ENCODE measurements at places on chromosomes 12 and 14.

GRCh38 chr12:25323581-25323982, 72.9 kb upstream of the KRAS start:
- DNase-seq = no peak

- no peak for DNase-seq
These were observed 66.1 kb downstream of the KTN1 start for GRCh38 chr14:55645845-55646832.

DNA sequence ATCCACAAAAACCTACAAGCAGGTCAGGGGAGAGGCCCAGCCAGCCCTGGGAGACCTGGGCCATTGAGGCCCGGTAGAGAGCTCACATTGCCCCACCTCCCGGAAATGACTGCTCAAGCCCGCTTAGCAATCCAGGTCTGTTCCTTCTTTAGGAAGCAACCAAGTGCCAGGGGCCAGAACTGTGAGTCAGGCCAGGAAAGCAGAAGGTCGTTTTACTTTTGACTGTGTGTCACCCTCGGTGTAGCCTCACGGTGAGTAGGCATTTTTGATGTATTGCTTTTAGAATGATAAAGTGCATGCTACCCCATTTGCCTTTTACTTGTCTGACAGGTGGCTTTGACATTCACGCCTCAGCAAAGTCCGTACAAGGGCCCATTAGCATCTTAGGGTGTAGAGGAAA, 25.4 kb upstream of the PWP1 start:
- peak; percentile 16 for DNase-seq

GRCh38 chr14:74286736-74287135, 16.0 kb downstream of the ABCD4 start:
- no peak for DNase-seq

- DNase-seq = peak; percentile 47
These were observed 39.4 kb downstream of the MVK start for GRCh38 chr12:109612975-109613502.

DNA sequence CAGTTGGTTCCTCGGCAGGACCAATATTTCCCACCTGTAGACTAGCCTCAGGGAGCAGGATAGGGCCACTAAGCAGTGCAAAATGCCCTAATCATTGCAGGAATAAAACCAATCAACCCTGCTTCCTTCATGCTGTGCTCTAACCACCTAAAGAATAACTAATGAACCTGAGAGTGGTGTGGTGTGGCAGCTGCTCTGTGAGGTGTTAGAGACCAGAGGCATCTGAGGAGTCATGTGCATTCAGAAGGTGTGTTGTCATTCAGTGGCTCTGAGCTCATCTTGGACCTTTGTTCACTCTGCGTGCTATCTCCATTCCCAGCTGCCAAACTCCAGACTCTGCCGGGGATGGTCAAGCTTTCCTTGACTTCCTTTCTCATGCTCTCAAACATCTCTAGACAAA, 136.7 kb upstream of the EGLN3 start:
- DNase-seq = no peak

DNA sequence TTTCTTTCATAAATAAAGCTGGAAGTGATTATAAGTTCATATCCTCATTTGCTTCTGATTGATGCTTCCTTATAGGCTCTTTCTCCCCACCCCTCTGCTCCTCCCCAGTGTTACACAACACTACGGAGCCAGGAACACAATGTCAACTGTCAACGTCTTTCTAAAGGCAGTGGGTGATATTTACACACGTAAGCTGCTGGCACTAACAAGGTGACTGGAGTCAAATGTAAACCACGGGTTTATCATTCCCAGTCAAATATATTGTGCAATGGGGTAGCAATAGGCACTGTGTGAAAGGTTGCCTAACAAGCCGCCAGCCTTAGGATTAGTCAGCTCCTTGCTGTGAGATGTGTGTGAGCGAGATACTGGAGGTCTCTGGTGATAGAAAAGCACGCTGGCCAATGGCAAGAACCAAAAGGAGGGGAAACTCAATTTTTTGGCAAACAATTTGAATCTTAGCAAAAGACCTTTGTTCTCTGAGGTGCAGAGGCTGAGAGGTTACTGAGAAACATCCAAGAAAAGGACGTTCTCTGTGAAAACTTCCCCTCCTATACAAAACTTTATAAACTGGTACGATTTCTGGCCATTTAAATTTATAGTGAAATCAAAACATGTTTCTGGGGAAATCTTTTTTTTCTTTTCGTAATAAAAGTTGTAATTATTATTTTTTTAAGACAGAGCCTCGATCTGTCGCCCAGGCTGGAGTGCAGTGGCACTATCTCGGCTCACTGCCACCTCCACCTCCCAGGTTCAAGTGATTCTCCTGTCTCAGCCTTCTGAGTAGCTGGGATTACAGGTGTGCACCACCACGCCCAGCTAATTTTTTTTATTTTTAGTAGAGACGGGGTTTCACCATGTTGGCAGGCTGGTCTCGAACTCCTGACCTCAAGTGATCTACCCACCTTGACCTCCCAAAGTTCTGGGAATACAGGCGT, 22.3 kb upstream of the HECTD1 start:
- DNase-seq = peak; percentile 95

GRCh38 chr12:122422730-122423257, 325 bp upstream of the CLIP1 start:
- peak; percentile 66 for DNase-seq

DNA sequence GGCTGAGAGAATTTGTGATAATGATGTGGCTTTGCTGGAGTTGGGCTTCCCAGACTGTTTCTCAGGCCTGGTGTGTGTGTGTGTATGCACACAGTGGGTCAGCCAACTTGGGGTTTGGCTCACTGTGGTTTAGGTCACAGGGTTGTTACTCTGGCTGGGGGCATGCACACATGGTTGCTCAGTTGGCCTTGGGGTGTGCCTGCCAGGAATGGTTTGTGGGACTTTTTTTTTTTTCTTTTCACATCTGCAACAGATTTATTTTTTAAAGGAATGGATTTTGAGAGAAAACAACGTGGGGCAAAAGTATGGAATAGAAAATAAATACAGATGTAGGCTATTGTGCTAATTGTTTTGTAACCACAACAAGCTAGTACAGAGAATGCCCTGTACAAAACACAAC, 25.0 kb upstream of the GTF2A1 start:
- DNase-seq = no peak

DNA sequence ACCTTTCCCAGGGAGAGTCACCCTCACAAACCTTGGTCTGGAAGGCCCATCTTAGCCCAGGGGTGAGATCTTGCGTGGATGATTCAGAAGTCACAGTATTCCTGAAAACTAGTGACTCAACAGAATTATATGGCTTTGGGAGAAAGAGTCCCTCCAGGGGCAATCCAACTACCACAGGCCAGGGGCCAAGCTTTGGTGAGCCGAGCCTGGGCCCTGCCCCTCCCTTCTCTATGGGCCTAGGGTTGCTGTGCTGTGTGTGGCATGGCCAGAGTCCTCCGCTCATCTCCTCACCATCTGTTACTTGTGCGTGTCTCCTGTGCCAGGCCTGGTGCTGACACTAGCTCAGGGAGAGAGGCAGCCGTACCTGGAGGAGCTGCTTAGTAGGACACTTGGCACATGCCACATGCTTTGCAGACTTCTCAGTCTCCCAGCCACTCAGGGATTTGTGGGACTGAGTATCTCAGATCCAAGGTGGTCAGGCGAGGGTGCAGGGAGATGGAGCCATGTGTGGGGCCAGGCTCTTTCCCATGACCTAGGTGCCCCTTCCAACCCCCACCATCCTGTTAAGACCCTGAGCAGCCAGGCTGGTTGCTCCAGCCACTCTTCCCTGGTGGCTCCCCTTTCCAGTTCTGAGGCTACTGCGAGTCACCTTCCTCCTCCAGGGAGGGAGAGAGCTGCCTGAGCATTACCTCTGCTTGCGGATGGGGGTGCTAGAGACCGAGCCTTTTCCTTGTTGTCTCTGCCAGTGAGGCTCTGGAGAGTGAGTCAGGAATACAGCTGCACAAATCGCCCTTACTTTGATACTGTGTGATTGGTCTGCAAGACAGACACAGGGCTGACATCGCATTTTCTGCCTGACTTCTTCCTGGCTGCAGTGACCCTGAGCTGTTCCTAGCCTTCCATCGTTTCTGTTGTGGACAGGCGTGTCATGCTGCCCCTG, 94.1 kb downstream of the SLC25A47 start:
- no peak for DNase-seq

GRCh38 chr12:52132754-52133161, 53.3 kb downstream of the SMIM41 start:
- DNase-seq = no peak

DNA sequence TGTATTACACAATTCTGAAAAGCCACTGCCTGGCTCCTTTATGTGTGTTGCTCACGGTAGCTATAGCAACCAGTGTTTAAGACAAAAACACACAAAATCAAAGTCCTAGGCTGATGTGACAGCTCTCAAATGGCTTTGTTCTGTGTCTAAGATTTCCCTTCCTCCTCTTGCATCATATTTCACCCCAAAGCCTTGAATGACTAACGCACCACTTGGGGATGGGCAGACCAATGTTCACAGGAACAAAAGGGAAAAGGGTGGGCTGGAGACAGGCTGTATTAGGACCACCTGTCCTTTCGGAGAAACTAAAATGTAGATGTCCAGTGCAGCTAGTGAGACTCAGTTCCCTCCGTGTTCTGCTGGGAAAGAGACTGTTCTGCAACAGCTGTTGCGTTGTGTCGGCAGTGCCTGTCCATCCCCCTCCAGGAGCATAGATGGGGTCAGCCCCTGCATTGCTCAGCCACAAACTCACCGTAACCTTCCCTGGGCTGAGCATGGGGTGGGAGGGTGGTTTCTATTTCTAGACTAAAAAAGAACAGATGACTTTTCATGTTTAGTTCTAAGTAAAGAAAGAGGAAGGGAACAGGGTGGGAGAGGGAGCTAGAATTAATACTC, 26.8 kb upstream of the DAAM1 start:
- DNase-seq = peak; percentile 23

DNA sequence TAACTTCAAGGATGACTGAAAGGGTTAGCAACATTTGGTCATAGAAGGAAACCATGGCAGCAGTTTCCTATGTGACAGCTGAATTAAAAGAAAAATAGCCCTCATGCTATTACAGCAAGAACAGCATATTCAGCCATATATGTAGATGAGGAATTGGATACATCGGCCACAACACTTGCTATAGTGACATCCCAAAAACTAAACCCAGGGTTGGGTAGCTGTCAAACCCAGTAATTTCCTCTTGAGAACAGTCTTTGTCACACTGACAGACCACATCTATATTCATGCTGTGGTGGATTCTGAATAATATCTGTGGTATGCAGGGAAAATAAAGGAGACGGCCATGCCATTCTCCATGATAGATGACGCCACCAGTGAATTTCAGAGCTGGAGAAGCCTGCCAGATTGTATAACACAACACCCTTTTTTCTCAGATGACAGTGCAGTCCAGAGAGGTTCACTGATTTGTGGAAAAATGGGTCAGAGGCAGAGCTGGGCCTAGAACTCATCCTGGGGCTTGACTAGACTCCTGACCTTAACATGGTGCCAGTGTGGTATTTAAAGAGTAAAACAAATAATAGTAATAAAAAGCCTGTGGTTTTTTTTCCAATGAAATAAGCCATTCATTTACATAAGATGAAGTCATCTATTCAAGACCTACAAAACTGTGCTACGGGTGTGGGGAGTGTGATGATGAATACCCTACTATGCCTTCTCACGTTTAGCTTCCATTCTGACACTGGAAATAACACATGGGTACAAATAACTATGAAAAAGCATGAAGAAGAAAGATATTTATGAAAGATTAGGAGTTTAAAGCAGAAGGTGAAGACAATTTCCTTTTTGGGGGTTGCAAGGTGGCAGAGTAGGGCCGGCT, 32.3 kb downstream of the EFCAB11 start:
- DNase-seq = no peak

DNA sequence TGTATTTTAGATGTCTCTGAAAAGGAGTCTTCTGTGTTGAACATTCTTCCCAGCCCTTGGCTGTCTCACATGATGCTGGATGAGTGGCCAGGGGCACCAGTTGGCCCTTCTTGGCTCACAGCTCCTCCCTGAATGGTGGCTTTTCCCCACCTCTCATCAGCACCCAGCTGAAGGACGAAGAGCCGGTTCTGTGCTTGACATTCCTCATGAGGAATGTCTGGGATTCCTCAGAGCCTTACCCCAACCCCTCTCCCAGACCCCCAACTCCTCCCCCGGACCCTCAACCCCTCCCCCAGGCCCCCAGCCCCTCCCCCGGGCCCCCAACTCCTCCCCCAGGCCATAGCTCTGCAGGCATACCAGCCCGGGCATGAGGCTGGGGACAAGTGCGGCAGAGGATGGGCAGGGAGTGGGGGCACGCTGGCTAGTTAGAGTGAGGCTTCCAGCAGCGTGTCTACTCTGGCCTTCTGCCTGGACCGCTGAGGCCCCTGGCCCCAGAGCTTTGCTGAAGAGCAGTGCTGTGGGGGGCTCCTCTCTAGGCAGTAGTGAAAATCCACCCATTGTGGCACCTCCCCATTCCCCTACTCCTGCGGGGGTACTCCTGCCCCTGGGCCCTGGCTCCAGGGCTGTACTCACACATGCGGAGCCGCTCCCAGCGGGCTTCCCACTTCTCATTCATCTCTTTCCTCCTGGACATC, 64.3 kb downstream of the PLEKHG3 start:
- DNase-seq = no peak

DNA sequence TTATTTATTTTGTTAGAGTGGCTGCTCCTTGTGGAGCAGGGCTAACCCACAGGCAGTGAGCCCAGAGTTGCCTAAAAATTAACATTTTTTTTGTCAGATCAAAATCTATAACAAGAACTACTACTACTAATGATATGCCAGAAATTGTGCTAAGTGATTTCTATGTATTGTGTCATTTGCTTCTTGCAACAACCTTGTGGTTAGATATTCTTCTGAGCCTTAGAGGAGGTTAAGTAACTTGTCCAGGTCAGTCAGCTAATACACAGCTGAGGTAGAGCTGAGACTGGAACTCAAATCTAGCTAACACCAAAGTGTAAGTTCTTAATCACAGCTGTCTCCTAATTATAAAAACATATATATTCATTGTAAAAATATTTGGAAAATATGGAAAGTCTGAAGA, 29.8 kb downstream of the CFL2 start:
- peak; percentile 67 for DNase-seq

DNA sequence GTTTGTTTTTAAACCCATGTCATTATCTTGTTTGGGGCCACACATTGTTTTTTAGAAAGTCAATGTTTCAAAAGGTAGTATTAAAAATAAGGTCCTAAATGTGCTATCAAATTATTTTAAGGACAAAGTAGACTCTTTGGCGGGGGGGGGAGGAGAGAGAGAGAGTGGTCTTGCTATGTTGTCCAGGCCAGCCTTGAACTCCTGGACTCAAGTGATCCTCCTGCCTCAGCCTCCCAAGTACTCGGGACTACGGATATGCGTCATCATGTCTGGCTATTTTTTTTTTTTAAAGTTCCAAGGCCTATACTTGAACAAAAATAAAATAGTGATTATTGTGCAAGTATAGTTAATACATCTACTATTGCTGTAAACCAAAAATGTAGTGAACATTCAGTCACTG, 26.2 kb downstream of the PAWR start:
- DNase-seq = no peak

GRCh38 chr14:56147986-56148901, 30.0 kb downstream of the PELI2 start:
- DNase-seq = no peak

All from hematopoietic multipotent progenitor cell treated with erythropoietin and hydrocortisone succinate and interleukin-3 and kit ligand, for 4 days (in vitro differentiated cells).